ENCODE measurements at places on chromosomes 7 and 10.

DNA sequence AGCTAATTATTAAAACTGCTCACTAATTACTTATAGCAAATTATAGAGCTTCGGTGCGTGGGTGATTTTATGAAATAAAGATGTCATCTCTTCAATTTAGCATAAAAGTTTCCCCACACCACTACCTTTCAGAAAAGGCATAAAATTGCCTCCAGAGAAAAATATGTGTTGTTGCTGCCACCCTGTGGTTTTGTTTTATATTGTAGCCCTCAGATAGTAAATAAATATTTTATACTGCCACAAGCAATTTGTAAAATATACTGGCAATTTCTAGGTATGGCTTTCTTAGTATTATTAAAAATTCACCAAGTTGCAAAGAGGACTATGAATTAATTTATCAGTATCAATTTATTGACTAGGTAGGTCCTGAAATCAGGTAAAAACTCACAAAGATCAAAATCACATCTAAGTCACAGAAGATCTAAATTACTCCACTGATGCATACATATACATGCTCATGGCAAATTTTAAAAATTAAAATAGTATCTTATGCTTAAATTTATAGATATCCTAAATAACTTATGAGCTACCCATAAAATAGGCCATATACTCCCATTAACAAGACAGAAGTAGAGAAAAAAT lies 26.5 kb downstream of the ASNS start:
- no peak for DNase-seq

GRCh38 chr10:73910401-73910763 lies 550 bp upstream of the PLAU start:
- no peak for DNase-seq

DNA sequence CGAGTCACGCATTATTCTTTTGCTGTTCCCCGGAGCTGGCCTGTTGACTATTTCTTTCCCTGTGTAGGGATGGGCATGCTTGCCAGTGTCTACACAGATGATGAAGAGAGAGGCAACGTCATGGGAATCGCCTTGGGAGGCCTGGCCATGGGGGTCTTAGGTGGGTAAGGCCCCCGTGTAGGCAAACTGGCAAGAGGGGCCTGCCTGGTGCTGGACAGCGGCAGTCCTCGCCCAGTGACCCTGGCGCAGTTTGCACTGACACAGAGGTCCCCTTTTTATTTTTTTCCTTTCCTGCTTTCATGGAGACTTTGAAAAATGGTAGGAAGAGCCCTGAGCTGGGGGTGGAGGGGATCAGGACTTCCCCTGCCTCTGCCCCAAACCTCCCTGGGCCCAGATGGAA lies 13.4 kb downstream of the SLC18A2 start:
- no peak for DNase-seq

GRCh38 chr10:72846238-72846637 lies 47.3 kb upstream of the OIT3 start:
- DNase-seq = no peak

DNA sequence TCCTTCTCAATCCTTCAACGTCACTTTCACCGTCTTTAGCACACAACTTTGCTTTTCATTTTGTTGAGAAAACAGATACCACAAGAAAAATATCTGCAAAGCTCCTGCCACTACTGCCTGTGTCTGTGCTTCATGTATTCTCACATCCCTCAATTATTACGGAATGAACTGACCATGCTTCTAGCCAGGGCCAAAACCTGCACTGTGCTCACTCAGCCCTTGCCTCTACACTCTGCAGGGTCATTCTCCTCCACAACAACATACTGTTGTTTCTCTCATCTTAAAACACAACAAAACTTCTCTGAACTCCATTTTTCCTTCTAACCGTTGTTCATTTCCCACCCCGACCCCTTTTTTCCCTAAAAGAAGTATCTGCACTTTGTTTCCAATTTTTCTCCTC lies 29.5 kb downstream of the BMPR1A start:
- DNase-seq = no peak

DNA sequence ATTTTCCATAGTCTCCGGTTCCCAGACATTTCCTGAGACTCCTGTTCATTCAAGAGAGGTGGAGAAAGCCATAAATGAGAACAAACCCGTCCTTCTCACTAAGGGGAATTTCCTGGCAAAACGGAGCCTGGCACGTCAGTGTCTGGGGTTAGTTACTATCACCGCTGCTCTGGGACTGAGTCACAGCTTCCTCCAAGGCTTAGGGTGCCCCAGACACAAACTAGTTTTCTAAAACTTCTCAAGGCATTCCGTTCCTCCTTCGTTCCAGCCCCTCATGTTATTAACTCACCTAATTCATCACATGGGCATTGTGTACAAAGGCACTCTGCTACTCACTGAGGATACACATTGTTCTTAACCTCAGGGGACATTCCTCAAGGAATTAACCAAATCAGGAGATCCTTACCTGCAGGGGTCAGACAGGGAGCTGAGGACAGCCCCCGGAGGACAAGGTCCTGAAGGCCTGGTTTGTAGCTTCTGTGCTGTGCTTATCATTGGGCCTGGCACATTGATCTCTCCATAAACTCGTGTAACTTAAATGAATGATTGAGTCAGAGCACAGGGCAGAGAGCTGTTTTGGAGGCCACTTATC lies 103.0 kb upstream of the KLF6 start:
- DNase-seq = no peak

- DNase-seq = peak; percentile 76
These were observed 35.6 kb downstream of the CPN1 start for GRCh38 chr10:100046021-100046486.

DNA sequence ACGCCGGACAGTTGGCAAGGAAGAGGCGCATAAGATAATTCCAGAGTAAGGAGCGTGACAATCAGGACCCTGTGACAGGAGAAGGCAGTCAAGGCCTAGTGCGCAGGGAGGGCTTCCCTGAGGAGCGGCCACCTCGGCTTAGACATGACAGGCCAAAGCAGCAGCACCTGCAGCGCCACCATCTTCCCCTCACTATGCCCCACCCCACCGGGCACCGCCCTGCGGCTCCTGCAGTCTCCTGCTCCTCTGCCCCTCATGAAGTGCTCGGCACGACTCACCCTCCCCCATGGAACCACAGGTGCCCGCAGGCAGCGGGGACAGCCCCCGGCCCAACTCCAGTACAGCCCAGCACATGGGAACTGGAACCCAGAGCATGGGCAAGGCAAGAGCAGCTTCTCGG lies 11.8 kb downstream of the MAD1L1 start:
- DNase-seq = no peak

DNA sequence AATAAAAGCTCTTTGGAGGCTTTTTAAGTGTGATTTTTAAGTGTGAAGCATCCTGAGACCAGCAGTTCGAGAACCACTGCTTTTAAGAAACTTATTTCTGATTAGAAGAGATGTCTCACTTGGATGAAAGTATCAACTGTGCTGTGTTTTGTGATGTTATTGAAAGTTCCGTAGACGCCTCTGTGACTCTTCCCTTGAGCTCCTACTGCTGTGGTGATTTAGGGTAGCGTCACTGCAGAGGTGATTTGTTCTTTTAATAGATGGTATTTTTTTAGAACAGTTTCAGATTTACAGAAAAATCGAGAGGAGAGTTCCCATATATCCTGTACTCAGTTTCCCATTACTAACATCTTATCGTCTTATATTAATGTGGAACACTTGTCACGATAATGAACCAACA lies 29.5 kb downstream of the FBH1 start:
- DNase-seq = no peak

- no peak for DNase-seq
These were observed 75.9 kb upstream of the CABCOCO1 start for GRCh38 chr10:61586829-61587228.

DNA sequence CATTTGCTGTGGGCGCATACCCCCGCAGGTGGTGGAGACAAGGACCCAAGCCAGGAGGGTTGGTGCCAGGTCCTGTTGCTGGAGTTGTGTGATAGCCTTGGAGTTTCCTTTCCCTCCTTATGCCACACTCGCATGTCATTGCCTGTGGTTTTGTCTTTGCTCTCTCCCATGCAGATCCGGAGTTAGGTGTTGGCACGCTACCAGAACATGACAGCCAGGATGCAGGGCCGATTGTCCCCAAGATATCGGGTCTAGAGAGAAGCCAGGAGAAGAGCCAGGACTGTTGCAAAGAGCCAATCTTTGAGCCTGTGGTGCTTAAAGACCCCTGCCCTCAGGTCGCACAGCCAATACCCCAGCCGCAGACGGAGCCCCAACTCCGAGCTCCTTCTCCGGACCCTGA lies 369.2 kb upstream of the GALNT17 start:
- no peak for DNase-seq

DNA sequence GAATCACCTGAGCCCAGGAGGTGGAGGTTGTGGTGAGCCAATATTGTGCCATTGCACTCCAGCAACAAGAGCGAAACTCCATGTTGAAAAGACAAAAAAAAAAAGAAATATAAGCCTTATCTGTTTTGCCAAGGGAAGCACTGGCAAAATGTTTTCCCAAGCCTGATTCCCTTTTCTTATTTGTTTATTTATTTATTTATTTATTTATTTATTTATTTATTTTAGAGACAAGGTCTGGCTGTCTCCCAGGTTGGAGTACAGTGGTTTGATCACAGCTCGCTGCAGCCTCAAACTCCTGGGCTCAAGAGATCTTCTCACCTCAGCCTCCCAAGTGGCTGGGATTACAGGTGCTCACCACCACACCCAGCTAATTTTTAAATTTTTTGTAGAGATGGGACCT lies 44.2 kb downstream of the SVOPL start:
- no peak for DNase-seq

- DNase-seq = no peak
These were observed 58.8 kb downstream of the TCERG1L start for GRCh38 chr10:131252567-131253276.
